Stomach (tissue), 19 donors: ENCODE measurements at places on chromosomes 11 and 22. TPM values are rescaled to one million over a fixed set of nuclear protein-coding genes. Genes with fewer than 3 reads are reported as not detected.

DNA sequence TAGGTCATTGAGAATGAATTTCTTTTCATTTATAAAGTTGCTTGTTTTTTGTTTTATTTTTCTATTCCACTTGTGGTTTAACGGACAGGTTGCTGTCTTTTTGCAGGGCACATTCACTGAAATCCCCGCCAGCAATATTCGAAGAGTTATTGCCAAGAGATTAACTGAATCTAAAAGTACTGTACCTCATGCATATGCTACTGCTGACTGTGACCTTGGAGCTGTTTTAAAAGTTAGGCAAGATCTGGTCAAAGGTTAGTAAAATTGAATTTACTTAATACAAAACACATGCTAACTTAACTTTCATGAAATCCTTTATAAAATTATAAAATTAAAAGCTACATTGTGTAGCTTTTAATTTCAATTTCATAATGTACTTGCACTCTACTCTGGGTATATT is 53.6 kb downstream of the PDHX start:
- H3K4me3 ChIP-seq, result no peak overlapping the region
- no peaks in the 10 kb centered on the region for H3K4me1 ChIP-seq
- no peaks in the 10 kb centered on the region for H3K27me3 ChIP-seq

- peak overlapping the region; percentile 65 for H3K27ac ChIP-seq
- no peaks in the 10 kb centered on the region for H3K4me1 ChIP-seq
- no peaks in the 10 kb centered on the region for H3K27me3 ChIP-seq
- peaks cover 98% of the 10 kb centered on the region for H3K36me3 ChIP-seq
- no peak for DNase-seq
Observed at GRCh38 chr22:35409783-35410662, 10.1 kb downstream of the MCM5 start.

GRCh38 chr11:119902656-119903231 is 173.7 kb upstream of the NECTIN1 start:
- H3K27me3 ChIP-seq, result no peaks in the 10 kb centered on the region
- H3K36me3 ChIP-seq, result no peaks in the 10 kb centered on the region
- H3K4me3 ChIP-seq, result no peak overlapping the region
- DNase-seq, result no peak
- H3K4me1 ChIP-seq, result peaks cover 24% of the 10 kb centered on the region

DNA sequence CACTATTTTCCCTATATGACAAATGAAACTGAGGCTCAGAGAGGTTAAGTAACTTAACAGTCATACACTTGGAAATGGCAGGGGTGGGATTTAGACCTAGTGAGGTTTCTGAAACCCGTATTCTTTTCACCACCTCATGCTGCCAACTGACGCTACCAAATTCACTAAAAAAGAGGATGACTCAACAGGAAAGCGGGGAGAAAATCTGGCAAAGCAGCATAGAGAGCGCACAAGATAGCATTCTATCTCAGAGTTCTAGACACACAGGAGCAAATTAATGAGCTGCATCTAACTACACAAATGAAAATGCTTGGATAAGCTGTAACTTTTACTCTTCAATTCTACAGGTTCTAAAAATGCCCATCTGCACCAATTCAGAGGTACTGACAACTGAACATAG is 136.4 kb downstream of the RBFOX2 start:
- H3K27me3 ChIP-seq, result no peaks in the 10 kb centered on the region
- H3K4me1 ChIP-seq, result peaks cover 73% of the 10 kb centered on the region
- H3K4me3 ChIP-seq, result no peak overlapping the region

The DDI1 gene
- total RNA-seq, result not detected

The ANO3 gene
- total RNA-seq, result 0.58 TPM
